Activated CD8-positive, alpha-beta T cell treated with anti-CD3 and anti-CD28 coated beads for 36 hours (primary cell): ENCODE measurements at places on chromosomes 16 and 17.

- no peaks in the 10 kb centered on the region for H3K4me1 ChIP-seq
- H3K36me3 ChIP-seq = no peaks in the 10 kb centered on the region
- H3K27me3 ChIP-seq = no peaks in the 10 kb centered on the region
- H3K4me3 ChIP-seq = no peak overlapping the region
- DNase-seq = no peak
- no peak overlapping the region for H3K27ac ChIP-seq
Observed at GRCh38 chr17:73133911-73134649, 30.7 kb upstream of the SSTR2 start.

DNA sequence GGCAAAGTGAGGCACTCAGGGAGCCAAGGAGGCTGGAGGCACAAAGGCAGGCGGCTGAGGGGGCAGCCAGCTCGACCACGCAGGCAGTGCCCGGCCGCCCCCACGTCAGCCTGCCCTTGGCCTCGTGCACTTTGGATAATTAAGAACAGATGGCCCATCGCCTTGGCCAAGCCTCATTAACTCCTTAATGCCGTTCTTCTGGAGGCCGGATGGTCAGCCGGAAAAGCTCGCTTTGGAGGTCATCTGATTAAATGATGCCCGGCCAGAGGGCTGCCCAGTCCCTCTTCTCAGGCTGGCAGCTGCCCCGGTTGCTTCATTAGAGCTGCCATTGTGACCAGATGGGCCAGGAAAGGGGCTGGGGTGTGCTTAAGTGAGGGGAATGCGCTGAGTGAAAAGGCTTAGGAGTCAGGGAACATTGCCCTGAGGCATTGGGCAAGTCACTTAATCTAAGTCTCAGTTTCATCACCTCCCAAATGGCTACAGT lies 364.0 kb downstream of the NPIPA8 start:
- no peak overlapping the region for H3K4me3 ChIP-seq
- no peak overlapping the region for H3K27ac ChIP-seq
- H3K27me3 ChIP-seq = peaks cover 5% of the 10 kb centered on the region
- H3K36me3 ChIP-seq = no peaks in the 10 kb centered on the region

DNA sequence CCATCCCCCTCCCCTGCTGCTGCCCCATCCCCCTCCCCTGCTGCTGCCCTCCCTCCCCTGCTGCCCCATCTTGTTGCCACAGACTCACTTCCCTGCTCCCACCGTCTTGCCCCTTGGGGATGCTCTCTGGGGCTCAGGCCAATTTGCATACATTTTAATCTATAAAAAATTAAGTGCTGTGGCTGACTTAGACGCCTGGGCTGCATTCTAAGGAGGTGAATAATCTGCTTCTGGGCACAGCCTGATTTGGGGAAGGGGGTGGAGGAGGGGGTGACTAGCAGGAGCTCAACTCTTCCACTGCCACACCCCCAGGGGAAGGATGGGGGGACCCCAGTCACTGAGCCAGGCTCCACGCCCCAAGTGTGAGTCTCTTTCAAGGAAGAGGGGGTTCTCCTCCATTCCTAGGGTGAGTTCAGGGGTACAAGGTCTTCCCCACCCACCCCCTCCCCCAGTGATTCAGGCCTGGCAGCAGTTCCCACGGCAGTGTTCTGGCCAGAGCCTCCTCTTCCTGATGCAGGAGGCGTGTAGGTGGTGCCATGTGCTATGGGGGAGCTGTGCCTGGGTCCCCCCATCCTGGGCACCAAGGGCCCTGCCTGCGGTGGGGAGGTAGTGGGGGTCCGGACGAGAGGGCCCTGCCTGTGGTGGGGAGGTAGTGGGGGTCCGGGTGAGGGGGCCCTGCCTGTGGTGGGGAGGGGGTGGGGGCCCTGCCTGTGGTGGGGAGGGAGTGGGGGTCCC lies 5.0 kb downstream of the DPH1 start:
- DNase-seq = no peak
- peaks cover 17% of the 10 kb centered on the region for H3K4me1 ChIP-seq
- H3K27ac ChIP-seq = no peak overlapping the region
- H3K27me3 ChIP-seq = no peaks in the 10 kb centered on the region
- peaks cover 11% of the 10 kb centered on the region for H3K36me3 ChIP-seq
- H3K4me3 ChIP-seq = no peak overlapping the region

DNA sequence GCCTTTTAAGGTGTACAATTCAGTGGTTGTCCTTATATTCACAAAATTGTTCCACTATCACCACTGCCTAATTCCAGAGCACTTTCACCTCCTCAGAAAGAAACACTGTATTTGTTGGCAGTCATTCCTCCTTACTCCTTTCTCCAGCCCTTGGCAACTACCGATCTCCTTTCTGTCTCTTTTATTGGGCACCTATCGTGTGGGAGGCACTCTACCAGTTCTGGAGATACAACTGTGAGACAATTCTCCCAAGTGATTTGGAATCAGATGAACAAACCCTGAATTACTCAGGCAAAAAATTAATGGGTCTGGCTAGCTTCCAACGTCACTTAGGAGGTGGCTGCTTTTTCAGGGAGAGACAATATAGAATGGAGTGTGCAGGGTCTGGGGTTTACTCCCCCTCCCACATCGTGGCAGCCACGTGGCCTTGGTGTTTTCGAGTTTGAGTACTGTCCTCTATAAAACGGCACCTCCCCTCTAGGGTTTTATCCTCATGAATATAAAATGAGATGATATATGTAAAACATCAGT lies 63.9 kb downstream of the SHISA9 start:
- no peaks in the 10 kb centered on the region for H3K4me1 ChIP-seq
- H3K4me3 ChIP-seq = no peak overlapping the region
- no peak overlapping the region for H3K27ac ChIP-seq
- H3K36me3 ChIP-seq = no peaks in the 10 kb centered on the region
- DNase-seq = no peak
- H3K27me3 ChIP-seq = peaks cover 1% of the 10 kb centered on the region

DNA sequence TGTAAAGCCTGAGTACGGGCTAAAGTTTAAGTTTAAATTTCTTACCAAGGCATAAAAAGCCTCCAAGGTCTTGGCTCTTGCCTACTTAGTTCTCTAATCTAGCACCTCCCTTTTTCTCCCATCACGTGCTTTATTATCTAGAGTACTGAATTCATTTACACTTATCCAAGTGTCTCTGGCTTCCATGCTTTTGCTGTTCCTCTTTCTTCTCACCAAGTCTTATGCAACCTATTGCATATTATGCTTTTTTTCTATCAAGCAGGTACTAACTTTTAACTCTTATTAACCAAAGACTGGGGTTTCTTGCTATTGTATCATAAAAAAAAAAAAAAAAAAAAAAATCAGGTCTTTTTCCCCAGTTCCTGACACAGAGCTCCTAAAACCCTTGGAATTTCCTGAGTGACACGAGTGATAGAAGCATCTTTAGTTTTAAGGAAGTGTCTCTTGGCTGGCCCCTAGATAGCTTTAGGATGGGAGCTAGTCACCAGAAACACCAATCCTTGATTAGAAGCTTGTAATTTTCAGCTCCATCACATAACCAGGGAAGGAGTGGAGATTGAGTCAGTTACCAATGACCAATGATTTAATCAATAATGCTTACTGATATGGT lies 44.9 kb downstream of the SSH2 start:
- H3K4me1 ChIP-seq = peaks cover 17% of the 10 kb centered on the region
- DNase-seq = no peak
- no peak overlapping the region for H3K27ac ChIP-seq
- H3K27me3 ChIP-seq = no peaks in the 10 kb centered on the region

DNA sequence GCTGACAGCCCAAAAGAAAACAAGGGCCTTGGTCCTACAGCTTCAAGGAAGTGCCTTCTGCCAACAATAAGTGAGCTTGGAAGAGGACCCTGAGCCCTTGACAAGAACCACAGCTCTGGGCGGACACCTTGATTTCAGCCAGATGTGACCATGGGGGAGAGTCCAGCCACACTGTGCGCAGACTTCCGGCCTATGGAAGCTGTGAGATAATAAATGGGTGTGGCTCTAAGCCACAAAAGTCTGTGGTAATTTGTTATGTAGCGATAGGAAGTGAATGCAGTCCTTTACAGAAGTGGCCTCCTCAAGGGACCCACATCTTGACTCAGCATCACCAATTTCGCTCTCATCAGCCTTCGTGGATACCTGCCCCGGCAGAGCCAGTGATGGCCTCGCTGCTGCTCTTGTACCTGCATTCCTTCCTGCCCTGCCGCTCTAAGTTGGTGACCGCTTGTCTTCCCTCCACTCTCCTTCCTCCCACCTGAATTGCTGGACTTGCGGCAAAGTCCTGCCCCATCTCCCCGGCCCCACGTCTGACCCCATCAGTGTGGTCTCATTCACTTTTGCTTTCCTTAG lies 29.3 kb downstream of the PRSS54 start:
- no peaks in the 10 kb centered on the region for H3K27me3 ChIP-seq
- no peaks in the 10 kb centered on the region for H3K36me3 ChIP-seq
- peaks cover 4% of the 10 kb centered on the region for H3K4me1 ChIP-seq
- no peak overlapping the region for H3K27ac ChIP-seq
- no peak overlapping the region for H3K4me3 ChIP-seq
- no peak for DNase-seq

DNA sequence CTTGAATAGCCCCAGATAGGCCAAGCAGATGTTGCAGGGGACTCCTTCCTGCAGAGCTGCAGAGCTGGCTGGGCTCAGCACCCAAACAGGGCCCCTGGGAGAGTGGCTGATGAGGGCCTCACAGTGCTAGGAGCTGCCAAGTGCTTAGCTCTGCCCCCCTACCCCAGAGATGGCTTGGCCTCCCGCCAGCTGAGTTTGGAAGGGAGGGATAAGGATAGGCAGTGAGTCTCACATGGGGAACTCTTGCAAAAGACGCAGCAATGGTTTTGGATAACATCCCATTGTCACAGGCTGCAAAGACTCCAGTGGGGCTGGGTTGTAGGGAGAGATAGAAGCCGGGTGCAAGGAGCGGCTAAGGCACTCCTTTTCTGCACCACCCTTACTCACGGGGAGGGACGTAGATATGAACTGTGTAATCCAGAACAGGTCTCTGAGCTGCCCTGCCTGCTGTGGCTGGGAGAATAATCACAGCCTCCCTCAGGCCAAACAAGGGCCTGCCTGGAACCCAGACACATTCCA lies 52.9 kb upstream of the MAF start:
- peaks cover 3% of the 10 kb centered on the region for H3K27me3 ChIP-seq
- H3K27ac ChIP-seq = no peak overlapping the region
- H3K4me1 ChIP-seq = no peaks in the 10 kb centered on the region
- no peak overlapping the region for H3K4me3 ChIP-seq
